SW480 (cell line): ENCODE measurements at places on chromosomes 2 and 18.
A peak's percentile ranks its signal among the peaks of the same experiment; 100 is the strongest.

DNA sequence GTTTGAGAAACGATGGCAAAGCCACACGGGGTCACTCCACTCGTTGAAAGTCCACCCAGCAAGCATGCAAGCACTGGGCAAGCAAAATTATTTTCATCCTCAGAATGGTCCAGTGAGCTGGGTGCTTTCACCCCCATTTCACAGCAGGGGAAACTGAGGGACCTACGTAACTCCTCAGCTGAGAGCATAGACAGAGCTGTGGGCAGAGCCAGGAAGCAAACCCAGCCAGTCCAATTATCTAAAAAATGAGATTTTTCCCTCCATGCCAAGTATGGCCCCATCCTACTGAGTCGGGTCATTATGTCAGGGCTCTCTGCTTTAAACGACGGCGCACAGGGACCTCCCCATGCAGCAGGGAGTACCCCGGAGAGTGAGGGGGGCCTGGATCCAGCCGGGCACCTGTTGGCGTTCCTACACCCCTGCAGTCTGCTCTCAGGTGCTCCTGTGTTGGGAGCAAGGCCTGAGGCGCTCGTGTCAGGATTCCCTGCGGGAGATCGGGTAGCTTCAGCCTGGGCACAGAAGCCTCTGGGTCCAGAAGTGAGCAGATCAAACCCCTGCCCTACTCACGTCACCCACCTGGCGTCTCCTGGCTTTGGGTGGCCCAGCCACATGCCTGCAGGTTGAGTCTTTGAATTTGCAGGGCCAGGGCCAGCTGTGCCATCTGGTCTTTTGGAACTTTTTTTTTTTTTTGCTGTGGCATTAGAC, 17.3 kb downstream of the TWIST2 start:
- no peak for DNase-seq

- no peak for DNase-seq
Observed at GRCh38 chr2:222298001-222298310, 842 bp downstream of the PAX3 start.

DNA sequence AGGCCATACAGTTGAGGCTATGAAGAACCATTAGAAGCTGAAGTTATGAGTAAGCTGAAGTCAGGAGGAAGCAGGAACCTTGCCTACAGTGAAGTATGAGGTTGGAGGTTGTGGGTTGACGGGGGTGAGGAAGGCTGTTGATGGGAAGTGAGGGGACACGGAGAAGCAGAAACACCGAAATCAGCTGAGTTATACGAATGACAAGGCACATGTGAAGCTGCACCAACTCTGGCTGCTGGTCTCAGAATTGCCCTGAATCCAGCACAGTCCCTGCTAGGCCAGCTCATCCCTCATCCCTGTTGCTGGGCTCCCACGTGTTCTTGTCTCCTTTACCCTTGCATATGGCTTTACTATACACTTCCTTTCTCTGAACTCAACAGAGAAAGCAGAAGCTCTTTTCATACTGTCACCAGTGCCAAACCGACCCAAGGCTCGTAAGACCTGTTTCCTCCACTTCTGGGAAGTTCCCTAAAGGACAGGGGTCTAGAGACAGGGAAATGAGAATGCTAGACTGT, 9.2 kb upstream of the TMEM247 start:
- no peak for DNase-seq

DNA sequence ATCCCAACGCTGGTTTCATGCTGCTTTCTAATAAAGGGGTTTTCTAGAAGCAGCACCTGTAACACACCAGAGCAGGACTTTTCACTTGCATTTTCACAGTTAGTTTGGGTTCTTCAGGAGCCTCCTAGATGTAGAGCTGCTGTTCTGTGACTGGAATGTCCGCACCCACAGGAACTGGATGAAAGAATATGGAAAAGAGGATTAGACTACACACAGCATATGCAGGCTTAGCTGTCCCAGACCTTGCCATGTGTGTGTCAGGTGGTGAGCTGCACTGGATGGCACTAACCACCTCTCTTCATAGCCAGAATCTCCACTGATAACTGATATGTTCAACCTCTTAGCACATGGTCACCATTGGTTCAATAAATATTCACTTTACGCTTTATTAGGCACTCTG, 112.1 kb upstream of the POU3F3 start:
- DNase-seq = no peak

DNA sequence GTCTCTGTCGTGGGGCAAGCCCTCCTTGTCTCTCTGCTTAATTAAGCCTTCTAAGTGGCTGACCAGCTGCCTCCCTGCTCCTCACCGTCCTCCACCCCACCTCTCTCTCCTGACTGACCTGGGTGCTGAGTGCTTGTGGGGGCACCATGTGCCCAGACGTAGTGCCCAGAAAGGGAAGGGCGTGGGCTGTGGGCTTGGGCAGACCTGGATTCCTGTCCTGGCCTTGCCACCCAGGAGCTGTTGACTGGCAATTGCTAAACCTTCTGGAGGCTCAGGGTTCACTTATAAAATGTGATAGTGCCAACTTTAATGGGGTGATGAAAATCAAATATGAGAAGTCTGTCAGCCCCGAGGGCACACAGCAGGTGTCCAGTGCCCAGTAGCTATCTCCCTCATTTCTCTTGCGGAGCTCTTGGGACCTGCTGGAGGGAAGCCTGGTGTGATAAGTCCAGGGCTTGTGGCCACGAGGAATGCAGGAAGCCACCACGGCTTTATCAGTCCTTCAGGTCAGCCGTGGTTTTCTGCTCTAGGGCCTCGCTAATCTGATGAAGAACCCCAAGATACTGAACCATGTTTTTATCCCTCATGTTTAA, 22.0 kb upstream of the INHBB start:
- DNase-seq = no peak

GRCh38 chr2:136045344-136045743, 59.9 kb upstream of the DARS1 start:
- no peak for DNase-seq

- DNase-seq = no peak
Observed at GRCh38 chr2:238919307-238919706, 71.4 kb downstream of the TWIST2 start.

GRCh38 chr2:238739668-238740067, 108.2 kb upstream of the TWIST2 start:
- DNase-seq = no peak

DNA sequence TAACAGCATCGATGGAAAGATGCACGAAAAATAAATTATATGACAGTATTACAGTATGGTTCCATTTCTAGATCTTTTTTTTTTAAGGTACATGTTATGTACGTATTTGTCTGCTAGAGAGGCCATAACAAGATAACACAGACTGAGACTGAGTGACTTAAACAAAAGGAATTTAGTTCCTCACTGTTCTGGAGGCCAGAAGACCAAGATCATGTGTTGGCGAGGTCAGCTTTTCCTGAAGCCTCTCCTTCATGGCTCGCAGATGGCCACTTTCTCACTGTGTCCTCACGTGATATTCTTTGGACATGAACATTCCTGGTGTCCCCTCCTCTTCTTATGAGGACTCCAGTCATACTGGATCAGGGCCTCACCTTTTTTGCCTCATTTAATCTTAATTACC, 177.4 kb downstream of the CAPN13 start:
- no peak for DNase-seq

- no peak for DNase-seq
Observed at GRCh38 chr18:12637901-12638643, 19.8 kb downstream of the SPIRE1 start.

- no peak for DNase-seq
Observed at GRCh38 chr2:12495247-12495868, 221.4 kb upstream of the TRIB2 start.

DNA sequence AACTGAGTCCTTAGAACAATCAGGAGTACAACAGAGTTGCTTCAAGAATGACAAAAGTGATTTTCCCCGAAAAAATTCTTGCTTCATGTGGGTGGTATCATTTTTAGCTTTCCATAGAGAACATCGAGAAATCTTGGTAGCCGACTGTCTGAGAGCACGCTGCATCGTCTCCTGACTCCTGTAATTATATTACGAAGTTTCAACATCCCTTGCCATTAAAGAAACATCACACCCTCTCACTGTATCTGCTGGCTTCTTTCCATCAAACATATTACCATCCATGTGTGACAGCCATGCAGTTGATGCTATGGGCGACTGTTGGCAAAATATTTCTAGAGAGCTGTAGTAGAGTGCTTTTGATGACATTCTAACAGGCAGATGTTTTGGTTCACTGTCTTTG, 311.2 kb downstream of the CMPK2 start:
- DNase-seq = no peak

DNA sequence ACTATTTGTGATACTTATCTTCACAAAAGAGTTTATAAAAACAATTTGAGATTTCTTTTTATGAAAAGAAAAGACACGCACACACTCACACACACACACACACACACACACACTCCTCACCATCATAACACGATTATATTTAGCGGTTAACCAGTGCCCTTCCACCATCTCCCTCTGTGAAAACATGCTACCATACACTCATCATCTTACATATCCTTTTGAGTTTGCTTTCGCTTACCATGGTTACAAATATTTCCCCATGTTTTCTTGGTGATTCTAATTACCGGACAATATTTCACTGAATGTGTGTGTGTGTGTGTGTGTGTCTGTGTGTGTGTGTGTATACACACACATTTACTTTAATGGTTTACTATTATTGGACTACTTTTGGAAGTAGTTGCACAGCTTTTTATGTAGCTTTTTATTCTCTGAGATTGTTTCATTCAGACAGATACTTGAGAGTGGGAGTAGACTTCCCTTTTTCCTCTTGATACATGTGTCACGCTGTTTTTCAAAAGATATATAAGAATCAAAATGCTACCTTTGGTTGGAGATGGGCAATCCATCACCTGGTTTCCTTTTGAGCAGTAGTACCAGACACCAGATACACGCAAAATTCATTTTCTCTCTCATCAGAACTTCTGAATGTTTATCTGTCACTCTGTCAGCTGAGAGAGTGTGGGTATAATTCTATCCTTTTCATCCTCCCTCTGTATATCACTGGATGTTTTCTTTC, 138.1 kb downstream of the SETBP1 start:
- no peak for DNase-seq

GRCh38 chr2:10085668-10086059, 5.5 kb upstream of the CYS1 start:
- no peak for DNase-seq

DNA sequence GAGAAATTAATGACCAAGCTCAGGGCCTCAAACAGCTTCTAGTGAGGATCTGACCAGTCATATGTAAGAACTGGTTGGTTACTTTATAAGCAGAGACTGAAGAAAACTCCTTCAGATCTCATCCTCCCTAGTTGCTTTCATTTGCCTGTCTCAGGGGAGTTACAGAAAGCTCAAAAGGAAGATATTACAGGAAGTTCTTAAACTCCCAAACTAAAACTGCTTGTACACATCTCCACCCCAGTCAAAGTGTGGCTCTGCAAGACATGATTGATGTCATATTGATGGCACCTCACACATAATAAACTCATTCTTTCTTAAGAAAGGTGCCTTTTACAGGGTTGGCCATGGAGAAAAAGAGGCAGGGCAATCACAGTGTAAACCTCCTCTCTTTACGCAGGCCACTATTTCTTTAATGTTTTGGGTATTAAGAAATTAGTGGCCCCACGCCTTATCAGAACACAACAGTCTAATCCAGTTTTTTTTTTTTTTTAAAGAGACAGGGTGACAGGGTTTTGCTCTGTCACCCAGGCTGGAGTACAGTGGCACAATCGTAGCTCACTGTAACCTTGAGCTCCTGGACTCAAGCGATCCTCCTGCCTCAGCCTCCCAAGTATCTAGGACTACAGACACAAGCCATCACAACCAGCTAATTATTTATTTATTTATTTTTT, 62.6 kb upstream of the STK17B start:
- no peak for DNase-seq

DNA sequence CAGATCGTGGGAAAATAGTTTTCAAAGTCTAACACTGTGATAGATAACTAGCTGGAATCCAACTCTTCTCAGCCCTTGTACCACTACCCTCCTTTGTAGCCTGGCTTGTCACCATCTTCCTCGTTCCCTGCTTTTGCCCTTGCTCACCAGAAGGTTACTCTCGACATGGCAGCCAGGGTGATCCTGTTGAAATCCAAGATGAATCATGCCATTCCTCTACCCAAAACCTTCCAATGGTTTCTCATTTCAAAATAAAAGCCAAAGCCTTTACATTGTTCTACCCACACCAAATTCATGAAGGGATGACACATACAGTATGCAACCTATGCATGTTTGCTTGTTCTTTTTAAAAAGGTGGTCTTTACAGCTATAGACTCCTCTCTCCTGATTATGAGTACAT, 45.7 kb downstream of the STAT4 start:
- peak; percentile 14 for DNase-seq

GRCh38 chr18:27223526-27224291, 38.6 kb upstream of the CHST9 start:
- no peak for DNase-seq

- DNase-seq = no peak
Observed at GRCh38 chr2:16716024-16716423, 50.4 kb upstream of the CYRIA start.

DNA sequence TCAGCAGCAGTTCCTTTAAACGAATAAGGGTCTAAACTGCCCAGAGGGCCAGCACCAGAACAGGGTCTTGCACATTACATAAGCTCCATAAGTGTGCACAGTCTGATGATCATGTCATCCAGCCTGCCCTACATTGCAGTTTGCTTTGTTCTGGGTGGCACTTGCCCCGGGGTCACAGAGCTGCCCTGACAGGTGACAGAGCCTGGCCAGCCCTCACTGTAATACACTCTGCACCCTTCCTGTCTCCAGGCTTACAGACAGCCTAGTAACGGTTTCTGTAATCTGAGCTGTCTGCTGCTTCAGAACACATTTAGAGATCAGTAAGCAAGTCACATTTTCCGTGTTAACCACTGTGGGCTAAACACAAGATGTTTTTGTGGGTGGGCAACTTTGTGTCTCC, 213.3 kb downstream of the FAM210A start:
- DNase-seq = no peak

GRCh38 chr18:22194151-22194598, 24.8 kb downstream of the GATA6 start:
- peak; percentile 57 for DNase-seq

DNA sequence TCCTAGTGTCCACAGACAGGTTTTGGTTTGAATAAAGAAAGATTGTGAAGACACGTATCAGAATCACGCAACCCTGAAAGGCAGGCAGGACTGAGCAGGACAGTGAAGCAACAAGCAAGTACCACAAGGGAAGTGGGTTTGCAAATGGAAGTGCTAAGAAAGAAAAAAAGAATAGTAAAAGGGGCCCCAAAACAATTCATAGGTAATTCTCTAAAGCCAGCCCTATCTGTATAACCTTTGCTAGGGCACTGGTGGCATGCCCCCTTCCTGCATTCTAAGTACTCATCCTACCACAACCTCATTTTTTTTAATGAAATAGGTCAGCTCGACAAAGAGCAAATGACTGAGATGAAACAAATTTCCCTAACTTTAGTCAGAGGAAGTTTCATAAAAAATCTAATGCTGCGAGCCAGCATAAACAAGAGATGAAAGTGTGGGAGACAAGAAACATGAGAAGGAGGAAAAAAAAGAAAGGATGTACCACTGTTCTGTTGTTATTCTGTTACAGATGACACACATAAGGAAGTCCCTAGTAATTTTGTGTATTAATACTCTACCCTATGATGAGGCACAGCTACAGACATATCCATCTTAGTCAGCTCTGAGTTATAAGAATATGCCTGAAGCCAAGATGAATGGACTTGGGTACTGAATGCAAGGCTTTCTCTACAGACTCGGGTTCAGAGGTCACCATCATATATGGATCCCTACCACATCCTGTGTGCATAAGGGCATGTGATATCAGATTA, 32.2 kb downstream of the IKZF2 start:
- no peak for DNase-seq

GRCh38 chr2:108553209-108553919, 19.1 kb downstream of the LIMS1 start:
- no peak for DNase-seq
